Activated T-cell treated with anti-CD3 and anti-CD28 coated beads, Interleukin-2, amount 50 U/mL, for 72 hours (primary cell): ENCODE measurements at places on chromosomes 1 and 21.

DNA sequence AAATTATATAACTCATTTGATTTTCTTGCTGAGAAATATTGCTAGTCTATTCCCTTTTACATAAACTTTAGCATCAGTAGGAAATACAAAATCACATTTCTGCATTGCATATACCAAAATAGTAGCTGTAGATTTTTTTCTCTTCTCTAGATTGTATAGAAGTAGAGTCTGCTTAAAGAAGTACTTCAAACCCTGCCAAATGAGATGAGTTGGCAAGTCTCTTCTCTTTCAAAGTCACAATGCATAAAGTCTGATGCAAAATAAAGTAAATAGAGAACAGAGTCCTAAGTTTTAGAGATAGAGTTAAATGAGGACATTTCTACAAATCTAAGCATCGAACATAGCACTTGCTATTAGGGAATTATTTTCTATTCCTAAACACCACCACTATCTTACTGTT is 6.4 kb downstream of the PLPPR4 start:
- DNase-seq, result no peak

DNA sequence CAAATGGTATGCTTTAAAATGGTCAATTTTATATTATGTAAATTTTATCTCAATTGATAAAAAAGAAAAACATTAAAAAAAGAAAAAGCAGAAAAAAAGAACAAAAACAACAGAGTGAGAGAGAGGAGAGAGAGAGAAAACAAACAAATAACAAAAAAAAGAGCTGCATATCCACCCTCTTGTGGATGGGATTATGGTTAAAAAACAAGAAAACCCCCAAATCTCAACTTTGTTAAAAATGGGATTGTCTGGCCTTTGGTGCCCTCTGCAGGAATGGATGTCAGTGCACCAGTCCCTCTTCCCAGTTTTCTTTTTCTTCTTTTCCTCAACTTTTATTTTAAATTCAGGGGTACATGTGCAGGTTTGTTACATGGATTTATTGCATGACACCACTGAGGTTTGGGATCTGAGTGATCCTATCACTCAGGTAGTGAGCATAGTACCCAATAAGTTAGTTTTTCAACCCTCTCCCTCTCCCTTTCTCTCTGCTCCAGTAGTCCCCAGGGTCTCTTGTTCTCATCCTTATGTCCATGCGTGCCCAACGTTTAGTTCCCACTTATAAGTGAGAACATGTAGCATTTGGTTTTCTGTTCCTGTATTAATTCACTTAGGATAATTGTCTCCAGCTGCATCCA is 28.1 kb downstream of the RNF187 start:
- DNase-seq, result peak; percentile 45

DNA sequence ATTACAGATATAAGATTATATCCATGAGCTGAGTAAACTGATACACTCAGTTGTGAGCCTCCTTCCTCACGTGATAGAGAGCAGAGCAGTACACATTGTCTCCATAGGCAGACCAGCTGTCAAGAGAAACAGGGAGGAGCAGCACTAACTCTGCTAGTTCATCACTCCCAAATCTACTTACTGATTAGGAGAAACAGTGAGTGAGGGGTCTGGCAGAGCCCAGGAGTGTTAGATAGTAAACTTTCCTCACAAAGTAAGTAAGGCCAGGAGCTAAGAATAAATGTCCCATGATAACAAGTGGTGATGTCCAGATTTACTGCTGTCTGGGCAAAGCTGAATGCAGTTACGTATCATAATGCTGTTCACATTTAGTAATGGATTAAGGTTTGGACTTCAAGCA is 168.6 kb upstream of the KCNK2 start:
- no peak for DNase-seq

DNA sequence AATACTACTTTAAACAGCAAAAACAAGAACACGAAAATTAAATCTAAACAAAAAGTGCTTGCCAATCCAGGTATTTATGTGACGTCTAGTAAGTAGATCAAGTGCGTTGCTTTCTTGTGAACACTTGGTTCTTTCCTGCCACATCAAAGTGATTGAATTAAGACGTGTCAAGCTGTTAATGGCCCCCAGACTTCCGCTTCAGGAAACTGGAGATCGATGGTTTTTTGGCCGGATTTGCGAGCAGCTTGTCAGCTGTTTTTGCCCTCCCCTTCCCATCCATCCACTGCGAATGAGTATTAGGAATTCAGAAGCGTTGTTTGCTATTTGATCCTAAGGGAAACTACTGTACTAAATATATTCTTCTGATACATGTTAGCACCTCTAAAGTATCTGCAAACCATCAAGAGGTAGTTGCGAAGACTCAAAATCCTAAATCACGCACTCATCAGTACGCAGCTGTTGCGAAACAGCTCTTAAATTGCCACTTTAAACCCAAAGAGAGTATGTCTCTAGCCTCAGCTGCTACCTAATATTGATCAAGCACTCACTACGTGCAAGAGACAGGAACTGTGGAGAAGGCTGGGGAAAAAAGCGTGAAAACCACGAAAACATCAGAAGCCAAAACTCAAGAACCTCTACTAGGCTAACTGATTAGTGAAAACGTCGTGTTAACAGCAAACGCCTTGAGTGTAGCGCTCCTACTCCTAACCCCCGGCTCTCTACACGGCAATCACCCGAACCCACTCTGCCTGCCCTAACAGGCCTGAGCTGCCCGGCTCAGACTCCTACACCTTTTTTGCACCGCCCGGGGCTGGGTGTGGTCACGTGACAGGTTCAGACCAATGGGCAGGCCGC is 473 bp upstream of the BRDT start:
- peak; percentile 7 for DNase-seq

GRCh38 chr1:55171694-55172093 is 43.5 kb downstream of the USP24 start:
- no peak for DNase-seq

- peak; percentile 44 for DNase-seq
These were observed 14.7 kb downstream of the JUN start for GRCh38 chr1:58768971-58769808.

DNA sequence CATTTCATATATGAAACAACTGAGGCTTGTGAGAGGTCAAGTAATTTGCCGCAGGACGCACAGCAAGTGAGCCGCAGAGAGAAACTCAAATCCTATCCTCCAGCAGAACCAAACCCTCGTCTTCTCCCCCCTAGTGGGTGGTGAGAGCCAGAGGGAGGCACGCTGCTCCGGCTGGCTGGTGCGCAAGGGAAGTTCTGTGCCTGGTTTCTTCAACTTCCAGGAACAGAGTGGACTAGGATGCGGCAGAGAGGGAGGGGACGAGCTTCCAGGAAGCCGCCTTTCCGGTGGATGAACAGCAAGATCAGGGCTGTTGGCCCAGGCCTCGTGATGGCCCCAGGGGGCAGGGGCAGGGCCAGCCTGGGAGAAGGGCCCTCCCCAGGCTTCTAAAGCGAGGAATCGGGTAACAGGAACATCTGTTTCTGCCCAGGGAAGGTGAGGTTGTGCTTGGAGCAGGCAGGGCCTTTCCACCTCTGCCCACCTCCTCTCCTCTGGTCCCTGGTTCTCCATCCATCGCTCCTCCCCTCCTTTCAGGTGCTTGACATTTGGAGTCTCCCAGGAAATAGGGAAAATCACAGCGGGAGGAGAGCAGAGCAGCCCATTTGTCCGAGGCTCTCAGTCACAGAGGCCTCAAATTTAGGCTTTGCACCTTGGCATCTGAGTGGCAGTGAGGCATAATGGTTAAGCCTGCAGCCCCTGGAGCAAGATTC is 16.8 kb upstream of the PDIK1L start:
- no peak for DNase-seq

- no peak for DNase-seq
These were observed at the start of gene SLC16A4 for GRCh38 chr1:110390692-110391245. TSS of gene SLC16A4 (minus strand) at chr1:110391026. CDS start at chr1:110389323, 1,703 bp downstream.

DNA sequence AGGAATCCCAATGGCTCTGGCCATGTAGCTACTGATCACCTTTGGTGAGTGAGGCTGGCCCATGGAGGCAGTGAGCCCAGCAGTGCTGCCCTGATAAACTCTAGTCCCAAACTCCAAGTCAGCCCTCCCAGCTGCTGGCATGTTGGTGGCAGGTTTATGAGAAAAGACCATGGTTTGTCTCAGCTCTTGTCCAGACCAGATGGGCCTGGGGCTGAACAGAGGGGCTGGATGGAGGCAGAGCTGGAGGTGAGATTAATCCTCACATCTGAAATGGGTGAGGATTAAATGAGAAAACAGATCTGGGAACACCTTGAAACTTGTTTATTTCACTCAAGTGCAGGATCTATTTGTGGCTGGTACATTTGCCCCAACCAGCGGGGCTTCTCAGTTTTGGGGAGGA is 3.2 kb downstream of the TMEM269 start:
- DNase-seq, result no peak

DNA sequence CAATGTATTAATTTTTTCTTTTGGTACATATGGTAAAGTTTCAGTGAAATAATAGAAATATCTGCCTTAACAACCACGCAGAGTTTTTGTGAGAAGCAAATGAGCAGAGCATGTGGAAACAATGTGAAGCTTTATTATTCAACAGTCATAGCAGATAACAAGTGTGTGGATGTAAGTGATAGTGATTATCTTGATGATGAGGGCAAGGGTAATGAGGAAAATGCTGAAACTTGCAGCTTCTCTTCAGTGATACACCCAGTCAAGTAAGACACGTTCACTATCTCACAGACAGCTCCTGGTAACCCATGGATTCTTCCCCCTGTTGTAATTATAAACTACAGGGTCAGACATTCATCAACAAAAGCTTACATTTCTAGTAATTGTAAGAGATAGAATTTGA is 14.6 kb upstream of the OR2L5 start:
- no peak for DNase-seq

DNA sequence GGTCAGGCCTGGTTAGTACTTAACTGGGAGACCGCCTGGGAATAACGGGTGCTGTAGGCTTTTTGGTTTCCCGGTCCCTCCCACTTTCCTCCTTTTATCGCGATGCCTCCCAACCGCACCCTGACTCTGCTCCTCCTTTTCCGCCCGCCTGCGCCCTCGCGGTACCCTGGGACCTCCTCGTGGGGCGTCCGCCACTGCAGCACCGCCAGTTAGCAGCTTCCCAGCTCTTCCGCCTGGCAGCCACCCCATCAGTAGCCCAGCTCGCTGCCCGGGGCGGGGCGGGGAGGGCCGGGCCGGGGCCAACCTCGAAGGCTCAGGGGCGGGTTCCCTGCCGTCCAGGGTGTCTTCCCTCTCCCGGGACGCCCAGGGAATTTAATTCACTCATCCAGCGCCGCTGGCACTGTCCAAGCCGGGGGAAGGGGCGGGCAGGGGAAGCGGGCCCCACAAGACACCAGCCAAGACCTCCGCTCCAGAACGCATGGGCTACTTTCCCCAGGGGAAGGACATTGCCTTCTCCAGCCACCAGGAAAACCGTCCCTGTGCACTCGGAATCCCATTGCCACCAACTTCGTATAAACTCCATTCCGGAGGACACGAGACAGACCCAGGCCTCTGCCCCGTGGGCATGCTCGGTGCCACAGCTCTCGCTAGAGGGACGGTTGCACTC is 2.0 kb upstream of the ZNF678 start:
- no peak for DNase-seq

DNA sequence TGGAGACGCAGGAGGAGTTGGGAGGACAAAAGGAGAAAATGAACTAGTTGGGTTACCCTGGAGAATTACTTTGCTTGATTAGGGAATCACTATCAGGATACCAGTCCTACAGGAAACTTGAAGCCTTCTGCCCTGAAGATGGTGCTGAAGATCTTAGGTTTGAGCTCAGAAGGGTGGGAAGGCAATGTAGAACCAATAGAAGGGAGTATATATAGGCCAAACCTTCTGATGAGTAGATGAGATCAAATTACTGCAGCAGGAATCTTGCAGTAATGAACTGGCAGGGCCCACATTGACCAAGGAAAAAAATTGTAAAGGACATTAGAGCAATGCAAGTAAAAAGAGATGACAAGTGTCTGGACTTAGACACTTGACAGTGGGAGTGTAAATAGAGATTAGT is 116.3 kb upstream of the CACYBP start:
- DNase-seq, result no peak

DNA sequence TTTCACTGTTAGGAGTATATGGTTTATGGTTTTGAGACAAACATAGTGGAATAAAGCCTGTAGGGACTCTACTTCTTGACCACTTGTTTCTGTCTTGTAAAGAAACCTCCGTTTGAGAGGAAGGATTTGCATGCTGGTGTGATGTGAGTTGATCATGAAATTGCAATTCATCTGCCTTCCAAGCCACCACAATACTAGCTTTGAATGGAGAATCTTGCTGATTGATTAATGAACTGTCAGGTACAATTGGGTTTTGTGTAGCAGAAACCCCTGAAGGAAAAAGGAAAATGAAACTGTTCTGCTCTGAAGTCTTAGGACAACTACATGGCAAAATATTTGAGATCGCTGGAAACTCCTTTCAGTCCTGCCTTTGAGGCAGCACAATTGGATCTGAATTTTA is 90.7 kb downstream of the VPS13D start:
- DNase-seq, result no peak

- DNase-seq, result no peak
These were observed 625 bp downstream of the KLHDC7A start for GRCh38 chr1:18481190-18481920.

DNA sequence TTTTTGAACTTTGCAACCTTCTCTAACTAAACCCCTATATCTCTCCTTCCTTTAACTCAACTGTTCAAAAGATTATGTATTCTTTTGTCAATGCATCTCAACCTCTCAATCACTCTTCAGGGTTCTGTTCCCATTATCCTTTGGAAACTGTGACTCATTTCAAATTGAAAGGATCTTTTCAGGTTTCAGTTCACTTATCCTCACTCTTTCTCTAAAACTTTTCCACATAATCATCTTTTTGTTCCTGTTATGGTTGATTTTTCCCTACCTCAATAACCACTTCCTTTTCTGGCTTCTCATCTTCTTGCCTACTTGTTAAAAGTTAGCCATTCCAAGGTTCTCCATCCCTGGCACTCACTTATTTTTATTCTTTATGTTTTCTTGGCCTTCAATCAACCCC is 56.2 kb upstream of the NUF2 start:
- DNase-seq, result no peak

DNA sequence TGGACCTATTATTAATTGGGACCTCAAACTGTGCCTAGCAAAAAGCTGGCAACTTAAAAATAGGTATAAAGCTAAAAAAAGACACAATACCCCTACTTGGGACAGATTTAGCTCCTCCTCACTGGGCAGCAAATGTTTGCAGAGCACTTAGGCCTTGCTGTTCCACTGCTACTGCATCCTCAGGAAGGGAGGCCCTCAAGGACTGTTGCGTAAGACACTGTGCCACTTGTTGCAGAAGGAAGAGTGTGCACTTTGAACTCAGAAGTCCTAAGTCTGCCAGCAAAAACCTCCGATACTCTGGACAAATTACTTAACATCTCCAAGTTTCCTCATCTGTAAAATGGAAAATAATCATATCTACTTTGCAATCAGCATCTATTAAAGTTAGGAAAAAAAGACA is 322.9 kb downstream of the BARHL2 start:
- no peak for DNase-seq

- no peak for DNase-seq
These were observed 222.6 kb downstream of the COL24A1 start for GRCh38 chr1:85933961-85934360.

GRCh38 chr1:30325999-30326398 is 397.4 kb downstream of the MATN1 start:
- no peak for DNase-seq

- peak; percentile 64 for DNase-seq
These were observed 4.1 kb upstream of the TFAP2E start for GRCh38 chr1:35568975-35569395.
